ENCODE measurements at places on chromosomes 4 and X.

- no peak for DNase-seq
Measured at GRCh38 chr4:3036131-3036952, 38.0 kb downstream of the HTT-AS start.

GRCh38 chrX:15059474-15059873, 186.3 kb downstream of the MOSPD2 start:
- no peak for DNase-seq

GRCh38 chrX:122739770-122740169, 444.3 kb upstream of the GRIA3 start:
- no peak for DNase-seq

GRCh38 chr4:86960557-86960961, 25.7 kb downstream of the AFF1 start:
- DNase-seq = no peak

DNA sequence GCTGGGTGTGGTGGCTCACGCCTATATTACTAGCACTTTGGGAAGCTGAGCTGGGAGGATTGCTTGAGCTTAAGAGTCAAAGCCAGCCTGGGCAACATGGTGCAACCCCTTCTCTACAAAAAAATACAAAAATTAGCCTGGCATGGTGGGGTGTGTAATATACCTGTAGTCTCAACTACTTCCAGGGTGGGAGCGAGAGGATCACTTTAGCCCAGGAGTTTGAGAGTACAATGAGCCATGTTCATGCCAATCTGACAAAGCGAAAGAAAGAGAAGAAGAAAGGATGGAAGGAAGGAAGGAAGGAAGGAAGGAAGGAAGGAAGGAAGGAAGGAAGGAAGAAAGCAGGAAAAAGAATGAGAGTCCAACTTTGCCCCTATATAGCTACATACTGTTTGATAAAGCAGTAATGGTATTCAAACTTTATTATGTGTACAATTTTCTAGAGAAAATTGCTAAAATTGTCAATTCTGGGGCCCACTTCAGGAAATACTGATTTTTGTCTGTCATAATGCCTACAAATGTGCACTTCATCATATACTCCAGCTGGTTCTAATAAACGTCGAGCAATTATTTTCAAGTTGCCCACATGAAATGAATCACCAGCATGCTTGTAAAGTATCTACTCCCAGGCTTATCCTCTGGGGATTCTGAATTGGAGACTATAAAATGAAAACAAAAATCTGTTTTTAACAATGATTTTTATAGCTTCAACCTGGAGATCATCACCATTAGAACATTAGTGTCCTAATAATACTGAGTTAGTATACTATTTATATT, 132.3 kb downstream of the NDST4 start:
- peak; percentile 1 for DNase-seq

Measured in GM04504 (cell line).